Aorta (tissue), 5 donors: ENCODE measurements at places on chromosomes 2 and 18. TPM values are rescaled to one million over a fixed set of nuclear protein-coding genes. Genes with fewer than 3 reads are reported as not detected.

Gene TSPYL6
- not detected for total RNA-seq

Gene FSHR
- not detected for total RNA-seq

Gene MAB21L4
- not detected for total RNA-seq

Gene LCLAT1
- total RNA-seq, result 16.4 TPM

Gene LINC00305
- not detected for total RNA-seq

Gene TEX44
- total RNA-seq, result not detected

Gene SCTR
- not detected for total RNA-seq

Gene SPRED2
- total RNA-seq, result 36.5 TPM

Gene C2orf78
- total RNA-seq, result not detected

Gene TIA1
- 87.6 TPM for total RNA-seq

Gene PIK3C3
- total RNA-seq, result 63.9 TPM

Gene HOXD13
- total RNA-seq, result not detected

Gene HK2
- total RNA-seq, result 23.5 TPM

Gene EMILIN2
- 34.5 TPM for total RNA-seq

Gene PKP4
- 53.3 TPM for total RNA-seq

Gene LBH
- 213 TPM for total RNA-seq

Gene CABLES1
- total RNA-seq, result 9.9 TPM

Gene VAMP8
- total RNA-seq, result 40.5 TPM

Gene DNER
- total RNA-seq, result 0.45 TPM

Gene NBEAL1
- total RNA-seq, result 68.3 TPM

Gene PTPRN
- not detected for total RNA-seq

Gene KCNS3
- 8.8 TPM for total RNA-seq

Gene DSG4
- not detected for total RNA-seq

Gene TM4SF20
- not detected for total RNA-seq

Gene CCDC68
- 8.3 TPM for total RNA-seq

Gene PCARE
- total RNA-seq, result not detected

Gene NPHP1
- 8.3 TPM for total RNA-seq
